ENCODE measurements at places on chromosomes 13 and 19. TPM values are rescaled to one million over a fixed set of nuclear protein-coding genes. Genes with fewer than 3 reads are reported as not detected.

Gene LIM2
- not detected for total RNA-seq

Gene KLK14
- total RNA-seq = 0.68 TPM

Gene BRSK1
- total RNA-seq = 8.4 TPM

Gene MCF2L
- 14.2 TPM for total RNA-seq

Gene AMER2
- total RNA-seq = not detected

Gene CGB1
- not detected for total RNA-seq

Gene GADD45GIP1
- 26.7 TPM for total RNA-seq

Gene HRC
- not detected for total RNA-seq

Gene NEK3
- 6.2 TPM for total RNA-seq

Gene POU4F1
- total RNA-seq = 0.11 TPM

Gene SHANK1
- total RNA-seq = 0.14 TPM

Gene ZNF99
- not detected for total RNA-seq

Gene ARMC6
- 22.4 TPM for total RNA-seq

Gene ZNF699
- total RNA-seq = 8.8 TPM

Gene ATXN8OS
- not detected for total RNA-seq

Gene CEACAM7
- total RNA-seq = not detected

Gene ZNF208
- 2.1 TPM for total RNA-seq

Gene TRIP10
- 47.1 TPM for total RNA-seq

Gene ZNF211
- 9.8 TPM for total RNA-seq

Gene VSTM2B
- not detected for total RNA-seq

Gene NCAN
- not detected for total RNA-seq

Gene SHC2
- total RNA-seq = not detected

Gene KRTDAP
- total RNA-seq = not detected

Data from activated naive CD4-positive, alpha-beta T cell treated with anti-CD3 and anti-CD28 coated beads, Interleukin-2, amount 50 U/mL, for 72 hours (primary cell).